Large intestine (tissue), 12 donors: ENCODE measurements at places on chromosomes 16 and 17.
A peak's percentile ranks its signal among the peaks of the same experiment; 100 is the strongest.

DNA sequence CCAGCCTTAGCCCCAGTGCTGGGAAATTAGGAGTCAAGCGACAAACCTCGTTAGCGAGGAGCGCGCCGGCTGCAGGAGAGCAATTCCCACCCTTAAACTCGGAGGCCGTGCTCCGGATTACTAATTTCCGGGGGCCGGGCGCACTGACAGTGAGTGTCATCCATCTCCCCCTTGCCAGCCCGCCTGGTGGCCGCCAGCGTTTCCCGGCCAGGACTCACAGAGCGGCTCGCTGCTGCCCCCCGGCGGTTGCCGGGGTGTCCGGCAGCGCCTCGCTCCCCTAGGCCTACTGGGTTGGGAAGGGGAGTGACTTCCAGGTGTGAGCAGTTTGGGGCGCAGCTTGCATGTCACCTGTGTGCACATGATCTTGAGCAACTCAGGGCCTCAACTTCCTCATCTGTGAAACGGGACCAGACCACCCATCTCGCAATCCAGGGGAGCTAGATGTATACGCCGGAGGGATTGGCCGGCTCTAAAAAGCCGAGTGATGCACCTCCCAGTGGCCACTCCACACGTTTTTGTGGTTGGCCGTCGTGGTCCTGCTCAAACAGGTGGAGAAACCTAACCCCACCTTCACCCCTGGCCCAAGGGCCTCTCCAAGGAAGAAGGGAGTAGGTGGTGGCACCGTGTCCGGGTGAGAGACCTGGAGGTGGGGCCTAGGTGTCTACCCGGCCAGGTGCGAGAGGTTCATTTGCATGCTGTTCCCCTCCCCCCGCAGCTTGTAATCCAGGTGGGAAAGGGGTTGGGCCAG lies 2.5 kb upstream of the GSE1 start:
- peak; percentile 76 for DNase-seq

DNA sequence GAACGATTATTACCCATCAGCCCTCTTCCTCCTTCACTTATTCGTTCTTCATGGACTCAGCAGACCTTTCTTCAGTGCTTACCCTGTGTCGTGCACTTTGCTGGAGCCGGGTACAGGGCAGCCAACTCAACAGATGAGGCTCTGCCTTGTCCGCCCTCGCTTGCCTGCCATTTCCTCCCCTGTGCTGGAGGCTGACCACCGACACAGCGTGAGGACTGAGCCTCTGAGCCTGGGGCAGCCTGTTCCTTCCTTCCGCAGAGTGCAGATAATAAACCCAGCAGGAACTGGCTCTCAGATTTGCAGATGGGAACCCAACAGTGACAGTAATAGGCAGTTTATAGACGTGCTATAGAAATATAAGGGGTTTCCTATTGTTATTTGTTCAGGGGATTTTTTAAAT lies 7.0 kb upstream of the SLC39A11 start:
- DNase-seq = no peak

DNA sequence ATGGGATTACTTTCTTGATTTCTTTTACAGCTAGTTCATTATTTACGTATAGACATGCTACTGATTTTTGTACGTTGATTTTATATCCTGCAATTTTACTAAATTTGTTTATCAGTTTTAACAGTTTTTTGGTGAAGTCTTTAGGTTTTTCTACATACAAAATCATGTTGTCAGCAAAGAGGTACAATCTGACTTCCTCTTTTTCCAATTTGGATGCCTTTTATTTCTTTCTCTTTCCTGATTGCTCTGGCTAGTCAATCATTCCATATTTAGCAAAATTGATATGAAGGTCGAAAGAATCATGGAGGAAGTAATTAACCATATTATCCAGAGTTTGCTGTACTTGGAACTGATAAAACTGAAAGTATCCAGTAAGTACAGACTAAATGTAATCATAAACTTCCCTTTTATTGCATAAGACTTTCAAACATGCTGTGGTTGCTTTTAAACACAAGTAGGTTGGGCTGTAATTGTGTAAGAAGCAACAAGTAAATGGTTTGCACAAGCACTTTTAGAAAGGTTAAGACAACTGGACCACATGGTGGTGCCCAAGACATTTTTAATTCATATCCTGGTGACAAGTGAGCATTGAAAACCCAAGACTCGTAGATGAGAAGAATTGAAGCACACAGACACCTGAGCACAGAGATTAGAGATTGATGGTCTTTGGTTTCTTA lies 8.4 kb downstream of the GDE1 start:
- DNase-seq = peak; percentile 91

DNA sequence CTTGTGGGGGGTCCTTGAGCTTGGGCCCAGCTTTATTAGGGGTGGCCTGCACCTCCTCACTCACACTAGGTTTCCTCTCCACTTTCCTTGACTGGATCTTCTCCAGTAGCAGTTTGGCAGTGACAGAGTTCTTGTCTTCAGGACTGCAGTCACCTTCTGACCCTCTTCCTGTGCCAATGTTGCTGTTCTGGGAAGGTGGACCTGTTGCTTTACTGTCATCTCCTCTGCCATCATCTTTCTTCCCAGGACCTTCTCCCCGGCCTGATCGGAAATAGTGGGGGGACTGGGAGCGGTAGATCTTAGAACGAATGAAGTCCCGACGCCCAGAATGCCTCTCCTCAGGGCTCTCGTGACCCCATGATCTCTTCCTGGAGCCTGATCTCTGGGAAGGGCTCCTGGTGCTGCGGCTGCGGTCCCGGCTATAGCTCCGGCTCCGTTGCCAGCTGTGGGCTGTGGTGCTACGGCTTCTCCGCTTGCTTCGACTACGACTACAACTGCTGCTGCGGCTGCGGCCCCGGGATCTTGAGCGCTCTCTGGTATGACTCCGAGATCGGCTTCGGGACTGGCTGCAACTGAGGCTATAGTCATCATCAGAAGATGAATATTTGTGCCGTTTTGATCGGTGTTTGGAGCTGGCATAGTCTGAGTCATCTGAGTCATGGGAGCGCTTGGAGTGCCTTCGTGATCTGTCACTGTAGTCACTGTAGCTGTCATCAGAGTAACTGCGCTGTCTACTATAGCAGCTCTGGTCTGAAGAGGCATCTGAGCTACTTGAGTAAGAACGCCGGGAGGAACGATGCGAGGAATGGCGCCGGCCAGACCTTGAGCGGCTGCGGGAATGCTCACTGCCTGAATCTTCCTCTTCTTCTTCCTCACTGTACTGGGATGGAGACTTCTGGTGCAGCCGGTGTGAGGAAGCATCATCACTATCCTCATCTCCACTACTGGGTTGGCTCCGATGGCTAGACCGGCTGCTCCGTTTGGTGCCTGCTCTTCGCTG lies 9.5 kb upstream of the ITGA2B start:
- no peak for DNase-seq

- peak; percentile 74 for DNase-seq
Measured at GRCh38 chr16:78505544-78506366, 406.3 kb downstream of the WWOX start.

DNA sequence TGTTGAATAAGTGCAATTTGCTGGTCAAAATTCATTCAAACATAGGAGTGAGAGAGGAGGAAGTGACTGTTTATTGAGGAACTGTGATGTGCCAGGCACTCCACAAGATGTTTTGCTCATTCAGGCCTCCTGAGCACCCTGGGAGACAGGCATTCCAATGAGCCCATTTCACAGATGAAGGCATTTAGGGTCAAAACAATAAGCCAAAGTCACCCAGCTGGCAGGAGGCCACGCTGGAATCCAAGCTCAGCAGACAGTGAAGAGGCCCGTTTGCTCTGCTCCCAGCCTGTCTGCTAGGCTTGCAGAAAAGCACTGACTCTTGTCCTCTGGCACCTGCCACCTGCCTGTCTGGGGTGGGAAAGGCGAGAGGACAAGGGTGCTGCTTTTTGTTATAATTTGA lies 10.1 kb upstream of the SLC25A39 start:
- no peak for DNase-seq

DNA sequence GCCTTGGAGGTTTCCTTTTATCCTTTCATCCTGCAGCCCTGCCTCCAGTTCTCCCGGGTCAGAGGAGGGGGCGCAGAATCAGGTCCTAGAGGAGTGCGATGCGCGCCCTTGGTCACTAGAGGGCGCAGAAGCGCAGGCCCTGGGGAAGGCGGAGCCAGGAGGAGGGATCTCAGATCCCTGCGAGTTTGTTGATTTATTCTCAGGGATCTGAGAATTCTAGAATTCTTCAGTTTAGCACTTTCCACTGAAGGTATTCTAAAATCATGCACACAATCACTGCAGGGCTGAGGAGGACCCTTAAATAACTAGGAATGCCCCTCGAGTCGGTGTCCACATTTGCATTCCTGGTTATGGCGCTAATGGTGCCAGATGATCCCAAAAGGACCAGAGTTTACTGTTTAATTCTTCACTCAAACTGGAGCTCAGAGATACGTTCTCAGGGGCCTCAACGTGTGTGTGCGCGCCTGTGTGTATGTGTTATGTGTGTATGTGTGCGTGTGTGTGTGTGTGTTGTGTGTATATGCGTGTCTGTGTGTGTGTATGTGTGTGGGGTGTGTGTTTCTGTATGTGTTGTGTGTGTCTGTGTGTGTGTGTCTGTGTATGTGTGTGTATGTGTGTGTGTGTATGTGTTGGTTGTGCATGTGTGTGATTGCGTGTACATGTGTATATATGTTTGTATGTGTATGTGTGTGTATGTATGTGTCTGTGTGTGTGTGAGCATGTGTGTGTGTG lies 6.9 kb upstream of the ELAC2 start:
- DNase-seq = peak; percentile 42

GRCh38 chr16:1285669-1286512 lies 23.5 kb upstream of the UBE2I start:
- DNase-seq = no peak

- DNase-seq = no peak
Measured at GRCh38 chr16:87491522-87492290, 1.1 kb downstream of the ZCCHC14 start.

DNA sequence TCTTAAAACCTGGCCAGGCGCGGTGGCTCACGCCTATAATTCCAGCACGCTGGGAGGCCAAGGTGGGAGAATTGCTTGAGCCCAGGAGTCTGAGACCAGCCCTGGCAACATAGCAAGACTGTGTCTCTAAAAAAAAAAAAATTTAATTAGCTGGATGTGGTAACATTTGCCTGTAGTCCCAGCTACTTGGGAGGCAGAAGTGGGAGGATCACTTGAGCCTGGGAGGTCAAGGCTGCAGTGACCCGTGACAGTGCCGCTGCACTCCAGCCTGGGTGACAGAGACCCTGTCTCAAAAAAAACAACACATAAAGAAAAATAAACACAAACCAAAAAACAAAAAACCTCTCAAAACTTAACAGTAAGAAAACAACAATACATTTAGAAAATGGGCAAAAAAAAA lies 106.3 kb downstream of the SMG6 start:
- DNase-seq = no peak

DNA sequence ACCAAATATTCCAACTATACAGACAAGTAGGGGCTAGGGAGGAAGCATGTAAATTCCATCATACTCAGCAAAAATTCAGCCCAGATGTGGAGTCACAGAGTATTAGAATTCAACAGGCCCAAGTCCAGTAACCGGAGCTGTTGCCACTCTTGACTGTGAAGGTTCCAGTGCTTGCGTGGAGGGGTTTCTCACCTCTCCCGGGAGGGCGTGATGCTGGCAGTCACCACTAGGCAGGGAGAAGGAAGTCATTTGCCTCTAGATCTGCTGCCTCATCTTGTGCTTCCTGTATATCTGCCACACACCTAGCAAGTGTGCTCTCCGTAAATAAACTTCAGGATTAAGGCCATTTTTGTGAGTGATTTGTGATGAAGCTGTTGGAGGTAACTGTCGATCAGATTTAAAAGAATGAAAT lies 1.0 kb upstream of the CKLF start:
- peak; percentile 49 for DNase-seq

GRCh38 chr17:79412886-79413390 lies 197.9 kb downstream of the RBFOX3 start:
- no peak for DNase-seq

- DNase-seq = peak; percentile 85
Measured at GRCh38 chr16:30409125-30410060, 2.0 kb downstream of the ZNF771 start.

GRCh38 chr17:30274887-30275286 lies 16.9 kb downstream of the BLMH start:
- no peak for DNase-seq

GRCh38 chr17:30256756-30257506 lies 21.4 kb upstream of the SLC6A4 start:
- DNase-seq = no peak

DNA sequence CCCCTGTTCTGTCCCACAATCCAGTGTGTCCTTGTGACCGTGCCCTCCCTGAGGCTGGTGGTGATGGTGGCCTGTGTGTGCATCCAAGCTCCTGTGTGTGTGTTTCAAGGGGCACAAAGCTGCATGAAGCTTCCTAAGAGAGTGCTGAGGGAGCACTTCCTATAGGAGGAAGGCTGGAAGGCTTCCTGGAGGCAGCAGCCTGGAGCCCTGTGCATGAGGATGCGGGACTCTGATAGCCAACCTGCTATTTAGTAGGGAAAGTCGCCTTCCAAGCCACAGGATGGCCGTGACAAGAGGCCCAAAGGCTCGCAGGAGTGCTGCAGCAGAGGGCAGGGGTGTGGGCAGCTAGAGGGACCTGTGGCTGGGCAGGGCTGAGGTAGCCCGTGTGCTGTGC lies 8.3 kb downstream of the MYO15B start:
- no peak for DNase-seq

- no peak for DNase-seq
Measured at GRCh38 chr17:9671559-9671958, 26.2 kb downstream of the USP43 start.

- DNase-seq = no peak
Measured at GRCh38 chr16:23334457-23334853, 32.4 kb downstream of the SCNN1B start.

DNA sequence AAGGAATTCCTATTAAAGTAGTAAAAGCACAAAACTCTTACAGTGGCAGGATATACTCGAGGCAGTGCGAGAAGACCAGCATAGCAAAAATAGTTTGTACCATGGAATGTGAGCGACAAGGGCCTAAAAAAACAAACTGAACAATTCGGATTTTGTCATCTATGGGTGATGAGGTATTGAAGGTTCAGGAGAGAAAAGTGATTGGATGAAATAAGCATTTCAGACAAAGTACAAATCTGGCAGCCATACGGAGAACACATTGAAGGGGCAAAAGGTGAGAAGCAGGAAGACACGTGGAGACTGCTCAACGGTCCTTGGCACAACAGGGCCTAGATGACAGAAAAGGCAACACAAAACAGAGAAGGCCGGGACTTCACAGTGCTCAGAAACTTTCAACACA lies 22.5 kb downstream of the MYH10 start:
- DNase-seq = no peak

DNA sequence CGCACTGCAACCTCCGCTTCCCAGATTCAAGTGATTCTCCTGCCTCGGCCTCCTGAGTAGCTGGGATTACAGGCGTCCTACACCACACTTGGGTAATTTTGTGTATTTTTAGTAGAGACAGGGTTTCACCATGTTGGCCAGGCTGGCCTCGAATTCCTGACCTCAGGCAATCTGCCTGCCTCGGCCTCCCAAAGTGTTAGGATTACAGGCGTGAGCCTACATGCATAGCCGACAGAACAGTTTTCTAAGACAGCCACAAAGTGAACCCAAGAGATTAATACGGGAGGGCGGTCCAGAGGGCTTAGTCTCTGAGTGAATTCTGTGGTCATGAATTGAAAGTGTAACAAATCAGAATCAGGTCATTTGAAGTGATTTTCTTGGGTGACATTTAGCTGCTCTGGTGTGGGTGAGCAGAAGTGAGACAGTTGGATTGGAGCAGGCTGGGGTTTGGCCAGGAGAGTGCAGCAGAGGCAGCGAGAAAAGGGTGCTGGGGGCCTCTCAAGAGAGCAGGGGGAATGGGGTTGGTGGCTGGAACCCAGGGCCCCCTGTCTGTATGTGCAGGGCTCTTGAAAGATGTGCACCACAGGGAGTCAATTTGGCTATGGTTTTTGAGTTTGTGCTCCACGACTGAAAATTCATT lies 231.4 kb upstream of the WSCD1 start:
- no peak for DNase-seq
